ENCODE measurements at places on chromosomes 11 and 22.

DNA sequence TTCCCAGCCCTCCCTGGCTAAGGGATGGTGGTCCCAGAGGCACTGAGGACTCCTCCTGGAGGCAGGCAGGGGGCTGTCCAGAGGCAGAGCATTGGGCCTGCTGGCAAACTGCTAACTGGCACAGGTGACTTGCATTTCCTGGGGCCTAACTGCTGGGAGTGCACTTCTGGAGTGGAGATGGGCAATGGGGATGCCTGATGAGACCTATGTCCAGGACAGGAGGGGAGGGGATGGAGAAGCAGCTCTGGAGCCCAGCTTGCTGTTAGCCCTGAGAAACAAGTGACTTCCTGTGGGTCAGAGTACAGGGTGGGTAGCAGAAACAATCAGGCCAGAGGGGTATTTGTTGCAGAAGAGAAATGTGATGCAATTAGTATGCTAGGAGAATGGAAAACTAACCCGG, 253.2 kb downstream of the ST3GAL4 start:
- no peak for DNase-seq

DNA sequence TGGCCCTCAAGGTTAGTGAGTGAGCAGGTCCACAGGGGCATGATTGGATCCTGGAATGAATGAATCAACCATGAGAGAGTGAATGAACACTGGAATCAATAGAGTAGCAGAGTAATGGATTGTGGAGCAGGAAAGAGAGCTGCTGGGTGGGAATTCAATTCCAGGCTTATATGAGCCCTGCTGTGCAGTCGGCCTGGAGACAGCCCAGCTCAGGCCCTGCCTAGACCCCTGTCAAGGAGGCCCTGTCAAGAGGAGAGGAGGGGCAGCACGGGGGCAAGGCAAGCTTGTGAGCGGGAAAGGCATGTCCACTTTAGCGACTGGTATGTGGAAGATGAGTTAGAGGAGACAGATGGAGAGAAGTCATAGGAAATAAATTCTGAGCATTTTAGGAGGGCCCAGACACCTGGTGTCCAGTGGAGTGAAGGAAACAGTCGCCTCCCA, 1.3 kb upstream of the FOLR1 start:
- DNase-seq: no peak

- no peak for DNase-seq
Observed at GRCh38 chr11:116065986-116066385, 561.8 kb upstream of the CADM1 start.

DNA sequence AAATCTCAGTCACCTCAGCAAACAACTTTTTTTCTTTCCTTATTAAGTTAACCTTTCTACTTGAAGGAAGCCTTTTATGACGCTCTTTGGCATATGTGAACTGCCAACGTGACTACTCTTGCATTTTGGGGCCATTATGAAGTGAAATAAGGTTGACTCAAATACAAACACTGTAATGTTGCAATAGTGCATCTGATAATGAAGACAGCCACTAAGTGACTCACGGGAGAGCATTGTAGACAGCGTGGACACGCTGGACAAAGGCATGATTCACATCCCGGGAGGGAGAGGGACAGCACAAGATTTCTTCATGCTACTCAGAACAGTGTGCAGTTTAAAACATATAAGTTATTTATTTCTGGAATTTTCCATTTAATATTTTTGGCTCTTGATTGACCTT, 560.8 kb downstream of the ETS1 start:
- DNase-seq: no peak

DNA sequence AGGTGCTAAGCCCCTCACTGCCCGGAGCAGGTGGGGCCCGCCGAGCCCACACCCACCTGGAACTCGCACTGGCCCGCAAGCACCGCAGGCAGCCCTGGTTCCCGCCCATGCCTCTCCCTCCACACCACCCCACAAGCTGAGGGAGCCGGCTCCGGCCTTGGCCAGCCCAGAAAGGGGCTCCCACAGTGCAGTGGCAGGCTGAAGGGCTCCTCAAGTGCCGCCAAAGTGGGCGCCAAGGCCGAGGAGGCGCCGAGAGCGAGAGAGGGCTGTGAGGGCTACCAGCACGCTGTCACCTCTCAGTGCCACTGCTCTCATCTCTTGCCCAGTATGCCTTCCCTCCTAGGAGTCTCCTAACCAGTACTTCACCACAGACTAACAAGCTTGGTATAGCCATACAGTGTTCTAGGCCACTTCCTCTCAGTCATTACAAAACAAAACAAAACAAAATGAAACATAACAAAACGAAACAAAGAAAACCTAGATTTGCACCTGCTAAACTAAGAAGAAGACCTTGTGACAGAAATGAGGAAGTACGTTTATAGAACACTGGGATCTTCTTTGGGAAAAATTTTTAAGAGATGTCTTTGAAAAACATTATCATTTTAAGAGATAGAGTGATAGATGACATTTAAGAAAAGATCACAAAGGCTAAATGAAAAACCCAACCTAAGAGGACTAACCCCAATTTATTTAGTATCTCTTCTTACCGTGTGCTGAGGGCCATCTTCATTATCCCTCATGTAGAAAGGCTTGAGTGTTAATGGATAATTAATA, 47.7 kb upstream of the GAB2 start:
- no peak for DNase-seq

GRCh38 chr11:3341298-3341697, 37.6 kb downstream of the ZNF195 start:
- DNase-seq: peak; percentile 22

GRCh38 chr11:8229299-8230177, 34.1 kb downstream of the LMO1 start:
- DNase-seq: no peak

GRCh38 chr11:128181984-128182383, 405.4 kb downstream of the ETS1 start:
- DNase-seq: no peak

DNA sequence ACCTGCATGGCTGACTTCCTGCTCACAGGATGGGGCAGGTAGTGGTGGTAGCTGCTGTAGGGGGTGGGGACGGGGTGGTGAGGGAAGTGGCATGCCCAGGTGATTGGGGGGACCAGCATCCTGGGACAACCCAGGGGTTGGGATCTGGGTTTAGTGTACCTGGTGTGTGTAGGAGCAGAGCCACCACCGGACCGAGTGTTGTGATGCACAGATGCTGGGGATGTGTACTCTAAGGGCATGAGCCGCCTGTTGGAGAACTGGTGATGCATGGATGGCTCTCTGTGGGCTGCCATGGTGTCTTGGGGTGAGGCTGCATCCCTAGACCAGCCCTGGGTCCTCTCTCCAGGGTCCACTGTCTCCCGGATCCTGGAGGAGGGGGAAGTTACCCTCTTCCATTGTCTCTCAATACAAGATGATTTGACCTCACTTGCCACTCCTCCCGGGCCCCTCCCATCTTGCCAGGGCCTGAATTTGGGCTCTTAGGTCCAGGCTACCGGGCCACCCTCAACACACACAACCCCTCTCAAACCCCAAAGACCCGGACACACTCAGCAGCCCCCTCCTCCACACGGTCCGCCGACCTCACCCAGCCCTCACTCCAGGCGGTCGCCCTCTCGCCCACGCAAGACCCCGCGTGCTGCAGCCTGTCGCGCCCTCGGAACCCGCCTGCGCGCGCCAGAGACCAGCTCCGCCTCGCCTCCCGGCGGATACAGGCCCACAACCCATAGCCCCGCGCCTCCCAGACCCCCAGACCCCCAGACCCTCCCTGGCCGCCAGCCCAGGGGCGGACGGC, 619 bp downstream of the LRRC75B start:
- DNase-seq: no peak

DNA sequence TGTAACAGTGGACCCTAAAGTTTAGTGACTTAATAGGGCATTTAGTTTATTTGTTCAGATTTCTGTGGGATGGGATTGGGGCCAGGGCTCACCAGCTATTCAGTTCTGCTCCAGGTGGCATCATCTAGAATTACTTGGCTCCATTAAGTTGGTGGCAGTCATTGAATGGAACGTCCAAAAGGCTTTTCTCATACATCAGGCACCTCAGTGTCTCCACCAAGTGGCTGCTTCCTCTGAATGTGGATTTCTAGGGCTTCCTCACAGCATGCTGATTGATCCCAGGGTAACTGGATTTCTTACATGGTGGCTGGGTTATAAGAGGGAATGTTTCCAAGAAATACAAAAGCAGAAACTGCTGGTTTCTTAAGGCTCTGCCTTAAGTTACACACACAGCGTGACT, 34.7 kb downstream of the USP47 start:
- DNase-seq: no peak

DNA sequence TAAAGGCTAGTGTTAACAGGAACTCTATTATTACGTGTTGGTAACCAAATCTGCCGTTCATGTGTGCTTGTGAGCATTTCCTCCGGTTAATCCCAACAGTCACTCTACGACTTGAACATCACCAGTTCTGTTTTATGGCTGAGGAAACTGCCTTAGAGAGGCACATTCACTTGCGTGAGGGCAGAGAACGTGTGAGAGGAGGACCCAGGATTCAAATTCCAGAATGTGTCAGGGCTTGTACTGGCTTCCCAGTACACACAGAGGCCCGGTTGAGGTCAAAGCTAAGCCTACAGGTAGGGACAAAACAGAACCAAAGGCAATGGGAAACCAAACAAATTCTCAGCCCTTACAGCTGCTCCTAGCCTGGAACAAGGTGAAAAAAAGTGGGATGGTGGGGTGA, 66.9 kb upstream of the TENM4 start:
- DNase-seq: no peak

GRCh38 chr11:34323601-34324000, 34.2 kb downstream of the ABTB2 start:
- no peak for DNase-seq

DNA sequence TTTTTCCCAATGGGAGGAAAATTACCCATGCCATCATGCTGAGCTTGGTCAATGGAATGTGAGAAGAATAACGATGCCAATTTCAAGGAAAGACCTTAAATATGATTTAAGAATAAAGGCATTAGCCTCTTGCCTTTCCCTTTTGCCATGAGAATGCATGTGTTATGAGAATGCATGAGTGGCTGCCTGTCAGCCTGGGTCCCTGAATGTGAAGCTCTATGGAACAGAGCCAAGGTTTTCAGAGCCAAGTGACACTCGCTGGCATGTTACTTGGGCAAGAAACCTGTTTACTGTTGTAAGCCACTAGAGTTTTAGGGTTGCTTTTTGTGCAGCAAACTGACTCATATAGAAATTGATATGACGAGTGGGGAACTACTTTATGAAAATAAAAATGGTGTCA, 75.7 kb downstream of the JRKL start:
- no peak for DNase-seq

Measured in stimulated activated CD8-positive, alpha-beta memory T cell treated with anti-CD3 and anti-CD28 coated beads, Interleukin-15, amount 100 ng/mL, for 4 hours (primary cell).